Progenitor cell of endocrine pancreas (in vitro differentiated cells): ENCODE measurements at places on chromosomes 1 and 21. TPM values are rescaled to one million over a fixed set of nuclear protein-coding genes. Genes with fewer than 3 reads are reported as not detected.

DNA sequence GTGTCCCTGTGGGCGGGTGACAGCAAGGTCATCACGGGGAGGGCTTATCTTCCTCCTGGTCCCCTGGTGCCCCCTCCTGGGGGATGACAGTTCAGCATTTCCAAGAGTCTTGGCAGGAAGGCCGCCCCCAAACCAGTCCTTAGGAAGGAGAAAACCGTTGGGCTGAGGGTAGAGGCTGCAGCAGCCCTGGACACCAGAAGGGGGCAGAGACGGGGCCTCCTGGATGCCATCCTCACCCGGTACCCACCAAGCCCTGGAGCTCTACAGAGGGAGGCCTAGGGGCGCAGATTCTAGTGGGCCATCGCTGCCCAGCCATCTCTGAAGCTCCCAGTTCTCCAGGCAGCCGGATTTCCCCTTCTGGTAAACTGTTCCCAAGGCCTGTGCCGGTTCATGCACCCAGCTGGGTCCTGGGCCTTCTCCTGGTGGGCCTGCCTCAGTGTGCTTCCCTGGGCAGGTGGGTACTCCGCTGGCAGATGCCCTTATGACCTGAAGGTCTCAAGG, 14.8 kb upstream of the ZNF669 start:
- no peak for DNase-seq

DNA sequence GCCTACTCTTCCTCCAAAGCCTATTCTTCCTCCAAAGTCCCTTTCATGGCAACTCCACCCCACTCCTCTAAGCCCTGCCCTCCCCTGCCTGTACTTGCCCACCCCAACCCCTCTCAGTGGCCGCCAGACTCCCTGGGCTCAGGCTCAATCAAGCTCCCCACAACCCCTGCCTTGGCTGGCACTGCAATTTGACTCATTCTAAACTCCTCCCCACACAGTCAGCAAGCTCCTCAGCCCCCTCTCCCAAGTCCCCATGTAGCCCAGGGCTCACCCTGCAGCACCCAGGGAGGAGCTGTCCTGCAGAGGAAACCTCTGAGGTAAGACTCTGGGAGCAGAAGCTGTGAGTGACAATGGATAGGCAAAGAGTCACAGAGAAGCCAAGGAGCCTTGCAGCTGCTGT, 3.6 kb upstream of the VSIG8 start:
- DNase-seq, result no peak

DNA sequence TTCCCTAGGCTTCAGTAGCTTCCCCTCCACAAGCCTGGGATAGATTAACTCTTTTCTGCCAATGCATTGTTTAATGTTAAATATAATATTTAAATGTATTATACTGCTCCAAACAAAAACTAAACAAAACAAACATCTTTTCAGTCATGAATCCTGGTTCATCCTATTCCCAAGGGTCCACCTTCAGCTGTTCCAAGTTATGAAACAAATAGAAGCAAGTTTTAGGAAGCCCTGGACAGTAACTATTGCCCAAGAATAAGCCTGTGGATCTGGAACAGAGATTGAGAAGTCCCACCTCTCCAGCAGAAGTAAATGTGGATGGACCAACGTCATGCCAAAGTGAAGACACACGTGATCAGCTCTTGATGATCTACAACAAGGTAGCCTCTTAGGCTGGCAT, 408.1 kb downstream of the SETD4 start:
- DNase-seq, result no peak

DNA sequence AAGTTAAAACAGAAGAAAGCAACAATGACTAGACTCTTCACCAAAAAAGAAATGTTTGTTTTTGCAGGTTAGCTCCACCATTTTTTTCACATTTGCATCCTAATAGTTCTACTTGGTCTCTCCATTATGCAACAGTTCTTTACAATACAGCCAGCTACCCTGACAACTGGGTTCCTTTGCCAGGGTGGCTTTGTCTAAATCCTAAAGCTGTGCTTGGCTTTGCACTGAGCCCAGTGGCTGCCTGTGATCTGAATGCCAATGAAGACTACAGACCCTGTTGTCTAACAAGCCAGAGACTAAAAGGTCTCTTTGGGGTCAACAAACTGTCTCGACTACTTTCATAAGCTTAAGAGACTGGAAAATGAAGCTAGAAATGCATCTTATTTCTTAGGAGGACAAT, 112.0 kb downstream of the AKT3 start:
- DNase-seq, result no peak

Gene PLA2G2F
- not detected in 2 replicates for total RNA-seq

Gene ANKRD65
- total RNA-seq, result 15.1 and 18.1 TPM in 2 replicates

- DNase-seq, result no peak
These were observed 49.6 kb downstream of the INTS7 start for GRCh38 chr1:211985556-211986264.
